GM12864 (cell line): ENCODE measurements at places on chromosomes 5 and 9.

DNA sequence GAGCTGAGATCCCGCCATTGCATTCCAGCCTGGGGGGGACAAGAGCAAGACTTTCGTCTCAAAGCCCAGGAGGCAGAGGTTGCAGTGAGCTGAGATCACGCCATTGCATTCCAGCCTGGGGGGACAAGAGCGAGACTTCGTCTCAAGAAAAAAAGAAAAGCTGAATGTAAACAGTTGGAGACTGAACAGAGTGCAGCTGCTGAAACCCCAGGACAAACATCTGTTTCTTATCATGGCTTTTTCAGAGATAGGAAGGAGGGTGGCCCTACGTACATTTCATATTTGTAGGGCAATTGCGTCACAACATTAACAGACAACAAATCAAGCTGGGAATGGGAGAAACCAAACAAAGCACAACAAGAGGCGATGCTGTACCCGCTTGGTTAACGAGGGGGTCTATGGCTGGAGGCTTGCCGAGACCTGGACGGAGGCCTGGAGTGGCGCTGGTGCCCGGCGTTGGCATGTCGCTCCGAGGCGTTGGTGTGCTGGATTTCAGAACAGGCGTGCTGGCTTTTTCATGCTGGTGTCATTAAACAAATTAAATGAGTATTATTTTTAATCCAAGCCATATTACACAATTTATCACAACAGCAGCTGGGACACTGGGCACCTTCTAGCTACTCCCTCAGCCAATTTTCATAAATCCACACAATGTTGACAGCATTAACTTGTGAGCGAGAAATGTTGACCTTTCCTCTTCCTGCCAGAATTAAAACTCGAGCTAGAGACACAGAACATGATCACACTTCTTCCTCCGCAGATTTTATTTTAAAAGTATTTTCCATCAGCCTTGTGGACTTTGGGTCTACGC lies 76.1 kb downstream of the TLE1 start:
- DNase-seq: no peak

DNA sequence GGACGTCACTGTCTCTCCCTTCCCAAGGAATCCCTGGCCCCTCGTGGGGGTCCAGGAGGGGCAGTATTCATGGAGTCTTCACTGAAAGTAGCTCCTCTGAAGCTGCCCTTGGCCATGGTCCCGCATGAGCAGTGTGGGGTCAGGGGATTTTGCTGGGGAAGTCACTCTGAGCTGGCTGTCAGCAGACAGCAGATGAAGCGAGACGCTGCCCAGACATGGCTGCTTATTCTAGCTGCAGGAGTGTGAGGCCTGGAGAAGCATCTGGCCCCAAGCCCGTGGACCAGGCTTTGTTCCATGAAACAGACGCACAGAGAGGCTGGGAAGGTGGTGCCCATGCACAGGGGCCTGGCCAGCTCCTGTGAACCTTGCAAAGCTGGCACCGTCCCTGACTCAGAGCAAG lies 21.5 kb upstream of the ASS1 start:
- DNase-seq: no peak

DNA sequence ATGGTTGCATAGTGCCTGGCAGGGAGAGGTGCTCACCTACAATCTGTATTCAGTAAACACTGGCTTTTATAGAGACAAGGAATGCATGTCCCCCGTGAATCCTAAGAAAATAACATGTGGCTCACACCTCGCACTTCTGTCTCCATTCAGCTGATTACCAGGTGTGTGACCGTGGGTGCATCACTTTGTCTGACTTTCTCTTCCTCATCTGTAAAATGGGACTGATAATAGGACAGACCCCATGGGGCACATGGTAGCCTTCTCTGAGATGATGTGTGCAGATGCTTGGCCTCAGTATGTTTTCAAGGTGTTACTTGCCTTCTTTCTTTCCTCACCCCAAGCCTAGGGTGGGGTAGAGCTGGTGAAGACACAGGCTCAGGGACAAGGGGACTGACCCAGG lies 6.3 kb downstream of the CXXC5 start:
- no peak for DNase-seq

- no peak for DNase-seq
Observed at GRCh38 chr9:89606624-89607311, 2.0 kb downstream of the GADD45G start.

- DNase-seq: no peak
Observed at GRCh38 chr9:2267181-2267745, 252.1 kb downstream of the SMARCA2 start.

DNA sequence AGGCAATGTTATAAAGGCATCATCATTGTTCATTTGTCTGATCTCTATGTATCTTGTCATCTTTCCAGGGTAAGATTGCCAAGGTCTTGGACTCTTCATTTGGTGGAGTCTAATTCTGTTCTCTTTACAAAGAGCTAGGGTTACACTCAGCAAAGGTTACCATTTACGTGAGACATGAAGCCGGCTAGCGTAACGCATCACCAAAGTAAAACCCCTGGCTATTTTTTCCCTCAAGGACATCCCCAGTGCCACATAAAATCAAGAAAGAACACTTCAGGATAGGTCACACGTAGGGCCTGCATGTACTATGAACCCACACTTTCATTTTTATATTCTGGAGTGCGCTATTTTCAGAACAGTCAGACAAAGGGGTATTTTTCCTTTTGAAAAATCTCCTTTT lies 20.0 kb upstream of the MYOT start:
- DNase-seq: no peak

DNA sequence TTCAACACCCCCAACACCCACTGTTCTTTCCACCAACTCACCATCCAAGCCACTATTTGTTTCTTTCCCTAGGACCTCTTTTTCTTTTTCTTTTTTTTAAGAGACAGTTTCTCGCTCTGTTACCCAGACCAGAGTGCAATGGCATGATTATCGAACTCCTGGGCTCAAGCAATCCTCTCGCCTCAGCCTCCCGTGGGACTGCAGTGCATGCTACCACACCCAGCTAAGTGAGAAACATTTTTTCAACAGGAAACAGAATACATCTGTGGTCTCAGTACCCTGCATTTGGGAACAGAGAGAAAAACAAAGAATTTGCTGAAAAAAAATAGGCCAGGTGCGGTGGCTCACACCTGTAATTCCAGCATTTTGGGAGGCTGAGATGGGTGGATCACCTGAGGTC lies 24.6 kb downstream of the B4GALT1 start:
- no peak for DNase-seq

- no peak for DNase-seq
Observed at GRCh38 chr5:75512383-75513074, 838 bp downstream of the POLK start.
